ENCODE measurements at places on chromosomes 1 and 21.

DNA sequence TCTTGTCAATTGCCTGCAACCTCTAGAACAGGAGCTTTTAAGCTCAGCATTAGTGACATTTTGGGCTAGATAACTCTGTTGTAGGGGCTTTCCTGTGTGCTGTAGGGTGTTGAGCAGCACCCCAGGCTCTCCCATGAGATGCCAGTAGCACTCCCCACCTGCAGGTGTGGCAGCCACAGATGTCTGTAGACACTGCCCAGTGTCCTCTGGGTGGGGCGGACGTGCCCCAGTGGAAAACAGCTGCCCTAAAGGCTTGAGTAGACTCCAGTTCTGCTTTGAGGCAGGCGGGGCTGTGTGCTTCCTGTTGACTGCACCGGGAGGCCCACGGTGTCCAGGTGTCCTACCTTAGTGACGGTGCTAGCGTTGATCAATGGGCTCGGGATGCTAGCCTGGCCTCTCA is 16.9 kb upstream of the PWP2 start:
- no peak for DNase-seq

DNA sequence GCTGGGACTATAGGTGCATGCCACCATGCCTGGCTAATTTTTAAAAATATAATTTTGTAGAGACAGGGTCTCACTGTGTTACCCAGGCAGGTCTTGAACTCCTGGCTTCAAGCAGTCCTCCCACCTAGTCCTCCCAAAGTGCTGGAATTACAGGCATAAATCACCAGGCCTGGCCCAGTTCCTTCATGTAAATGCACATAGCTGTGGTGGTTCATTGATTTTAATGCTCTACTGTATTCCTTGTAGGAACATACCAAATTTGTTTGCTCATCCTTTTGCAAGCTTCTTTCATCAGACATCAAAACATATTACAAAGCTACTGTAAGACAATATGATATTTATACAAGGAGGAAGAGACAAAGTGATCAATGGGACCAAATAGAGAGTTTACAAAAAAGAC is 237.5 kb upstream of the ESRRG start:
- no peak for DNase-seq

DNA sequence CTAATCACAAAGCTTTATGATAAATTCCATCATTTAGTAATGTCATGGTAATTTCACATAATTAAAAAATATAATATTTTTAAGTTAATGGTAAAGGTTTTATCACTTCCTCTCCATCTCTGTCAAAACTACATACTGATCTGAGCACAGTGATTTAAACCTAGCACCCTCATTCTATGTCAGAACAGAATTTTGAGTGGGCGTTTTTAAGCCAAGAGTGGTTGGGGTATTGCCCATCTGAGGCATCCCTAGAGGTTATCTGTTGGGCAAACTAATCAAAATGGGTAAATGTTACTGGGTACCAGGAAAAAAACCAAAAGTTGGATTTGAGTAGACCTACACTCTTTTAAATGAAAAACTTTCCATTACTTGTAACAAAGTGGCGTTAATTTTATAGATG is 100.7 kb upstream of the GFI1 start:
- no peak for DNase-seq

DNA sequence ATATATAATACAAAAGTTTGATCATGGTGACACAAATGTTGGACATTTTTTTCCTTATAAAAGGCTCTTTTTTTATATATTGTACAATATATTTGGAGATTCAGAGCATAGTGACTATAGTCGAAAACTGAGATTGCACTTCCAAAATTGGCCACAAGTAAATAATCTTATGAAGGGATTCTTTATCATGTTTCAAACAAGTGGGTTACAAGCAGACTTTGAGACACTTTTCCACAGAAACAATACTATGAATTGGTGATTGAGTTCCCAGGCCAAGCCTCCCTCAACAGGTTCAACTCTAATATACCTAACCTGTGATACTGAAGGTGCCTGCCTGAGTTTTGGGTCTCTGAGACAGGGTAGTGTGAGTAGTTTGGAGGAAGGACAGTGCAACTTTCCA is 13.8 kb downstream of the LEPR start:
- DNase-seq: no peak

- no peak for DNase-seq
Measured at GRCh38 chr21:42925114-42925926, at the start of gene ERVH48-1. TSS of gene ERVH48-1 (minus strand) at chr21:42925630. CDS start at chr21:42919006, 6,624 bp downstream.

DNA sequence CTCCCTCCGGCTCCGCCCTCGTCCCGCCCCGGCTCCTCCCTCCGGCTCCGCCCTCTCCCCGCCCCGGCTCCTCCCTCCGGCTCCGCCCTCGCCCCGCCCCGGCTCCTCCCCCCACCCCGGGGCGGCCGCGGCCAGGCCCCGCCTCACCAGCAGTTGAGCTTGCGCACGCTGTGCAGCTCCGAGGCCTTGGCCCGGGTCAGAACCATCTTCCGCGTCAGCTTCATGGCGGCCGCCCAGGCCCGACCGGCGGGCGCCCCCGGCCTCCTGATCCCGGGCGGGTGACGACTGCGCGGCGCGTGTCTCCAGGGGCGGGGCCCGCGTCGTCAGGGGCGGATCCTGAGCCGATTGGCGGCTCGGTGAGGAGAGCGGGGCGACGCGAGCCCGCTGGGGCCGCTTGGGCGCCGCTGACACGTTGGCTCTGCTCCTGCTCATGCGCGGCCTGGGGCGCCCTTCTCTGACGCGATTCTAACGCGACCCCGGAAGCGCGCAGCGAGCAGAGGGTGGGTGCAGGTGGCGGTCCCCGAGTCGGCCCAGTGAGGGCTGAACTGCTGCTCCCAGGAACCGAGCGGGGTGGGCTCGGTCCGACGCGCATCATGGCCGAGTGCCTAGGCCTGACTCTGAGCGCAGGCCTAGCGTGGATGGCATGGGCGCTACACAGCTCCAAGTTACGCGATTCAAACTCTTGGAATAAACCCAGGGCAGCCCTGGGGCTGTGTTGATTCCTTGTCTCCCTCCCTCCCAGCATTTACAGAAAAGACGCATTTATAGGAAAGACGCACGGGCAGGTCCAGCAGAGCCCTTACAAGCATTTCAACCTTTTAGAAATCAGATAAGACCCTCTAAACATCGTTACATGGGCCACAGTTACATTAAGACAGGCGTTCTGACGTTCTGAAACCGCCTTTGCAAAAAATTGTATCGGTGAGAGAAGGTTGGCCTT is at the start of gene CFAP410:
Gene CFAP410, minus strand, starts transcription at position 420 of the 940 bp plus-strand sequence. Its CDS starts 196 bp downstream, at position 224.
- DNase-seq: peak; percentile 87

DNA sequence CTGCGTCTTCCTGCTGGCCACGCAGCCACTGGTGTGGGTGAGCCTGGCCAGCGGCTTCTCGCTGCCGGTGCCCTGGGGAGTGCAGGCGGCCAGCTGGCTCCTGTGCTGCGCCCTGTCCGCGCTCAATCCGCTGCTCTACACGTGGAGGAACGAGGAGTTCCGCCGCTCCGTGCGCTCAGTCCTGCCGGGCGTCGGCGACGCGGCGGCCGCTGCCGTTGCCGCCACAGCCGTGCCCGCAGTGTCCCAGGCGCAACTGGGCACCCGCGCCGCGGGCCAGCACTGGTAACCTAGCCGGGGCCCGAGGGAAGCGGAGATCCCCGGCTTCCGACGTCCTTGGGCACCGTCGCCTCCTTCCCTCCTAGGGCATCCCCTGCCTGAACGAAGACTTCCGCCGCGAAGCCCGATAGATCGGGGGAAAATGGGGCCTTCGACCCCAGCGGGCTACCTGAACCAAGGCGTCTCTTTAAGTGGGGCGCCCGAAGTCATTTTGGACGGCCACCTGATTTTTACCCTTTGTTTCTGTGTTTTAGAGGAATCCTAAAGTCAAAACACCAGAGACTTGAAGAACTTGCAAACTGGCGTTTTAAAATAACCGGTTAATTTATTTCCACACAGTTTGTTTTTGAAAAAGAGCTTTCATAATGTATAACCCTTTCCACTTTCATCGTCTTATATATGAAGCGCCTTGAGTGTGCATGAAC is 2.0 kb downstream of the GPR88 start:
- DNase-seq: no peak

DNA sequence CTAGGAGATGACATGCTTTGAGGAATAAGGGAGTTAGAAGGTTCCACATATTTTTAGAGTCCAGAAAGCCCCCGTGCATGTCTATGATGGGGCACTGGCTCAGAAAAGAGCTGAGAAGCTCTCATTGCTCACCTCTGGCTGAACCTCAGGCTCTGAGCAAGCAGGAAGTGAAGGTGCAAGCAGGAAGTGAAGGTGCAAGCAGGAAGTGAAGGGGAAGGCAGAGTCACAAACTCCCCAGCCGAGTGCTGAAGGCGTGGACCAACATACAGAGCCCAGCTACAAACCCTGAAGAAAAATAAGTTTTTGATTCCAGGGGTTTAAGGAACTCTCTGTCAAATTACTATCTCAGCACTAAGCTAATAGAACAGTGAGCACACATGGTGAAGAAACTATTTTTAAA is 7.0 kb downstream of the KRTAP10-8 start:
- no peak for DNase-seq

GRCh38 chr1:109883248-109883955 is 27.2 kb upstream of the CSF1 start:
- DNase-seq: no peak

DNA sequence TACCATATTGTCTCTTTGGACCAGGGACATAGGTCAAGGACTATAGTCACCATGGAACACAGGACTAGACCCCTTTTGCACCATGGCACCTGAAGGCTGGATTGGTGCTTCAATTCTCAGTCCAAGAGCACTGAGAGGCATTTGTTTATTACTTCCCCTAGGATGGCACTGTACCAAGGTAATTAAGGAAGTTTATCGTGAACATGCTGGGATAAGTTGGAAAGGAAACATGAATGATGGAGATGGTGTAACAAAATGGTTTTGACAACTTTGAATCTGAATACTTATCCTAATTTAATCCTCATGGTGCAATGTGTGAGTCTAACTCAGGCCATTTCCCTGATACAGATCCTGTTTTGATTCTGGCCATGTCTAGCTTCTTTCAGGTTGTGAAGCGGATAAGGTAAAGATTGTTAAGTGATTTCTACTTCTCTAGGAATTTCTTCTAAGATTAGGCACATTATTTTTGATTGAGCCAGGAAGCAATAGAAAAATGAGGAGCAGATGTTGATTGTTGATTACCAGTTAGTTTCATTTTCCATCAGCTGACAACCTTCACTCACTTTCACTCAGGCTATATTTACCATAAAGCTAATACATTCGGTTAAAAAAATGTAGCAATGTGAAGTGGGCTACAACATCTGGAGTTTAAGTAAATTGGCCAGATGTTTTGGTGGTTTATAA is 37.3 kb upstream of the SIPA1L2 start:
- no peak for DNase-seq

GRCh38 chr21:24994717-24995116 is 612.6 kb downstream of the MRPL39 start:
- no peak for DNase-seq

- DNase-seq: no peak
Measured at GRCh38 chr1:113683384-113684152, 75.7 kb downstream of the PHTF1 start.

- DNase-seq: no peak
Measured at GRCh38 chr1:84972377-84972987, 24.4 kb downstream of the MCOLN2 start.

GRCh38 chr1:169957884-169958283 is 64.2 kb upstream of the SCYL3 start:
- DNase-seq: no peak

GRCh38 chr21:37199057-37199924 is 67.8 kb downstream of the VPS26C start:
- DNase-seq: no peak

DNA sequence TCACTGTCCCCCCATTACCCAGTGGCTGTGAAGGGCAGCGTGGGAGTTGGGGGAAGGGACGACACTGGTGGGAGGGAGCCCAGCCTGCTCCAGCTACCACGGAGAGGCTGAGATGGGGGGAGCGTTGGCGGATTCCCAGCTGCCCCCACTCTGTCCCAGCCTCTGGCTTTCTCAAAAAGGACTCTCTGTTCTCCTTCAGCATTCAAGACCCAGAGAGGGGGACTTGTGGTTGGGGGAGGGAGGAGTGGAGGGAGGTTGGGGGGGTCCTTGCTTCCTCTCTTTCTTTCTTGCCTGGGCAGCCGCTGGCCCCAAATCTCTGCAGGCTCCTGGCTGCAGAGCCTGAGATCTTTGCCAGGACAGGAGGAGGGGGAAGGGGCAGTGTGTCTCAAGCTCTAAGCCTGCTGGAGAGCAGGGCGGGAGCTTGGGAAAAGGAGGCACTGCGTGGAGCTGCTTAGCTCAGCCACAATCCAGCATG is 2.2 kb downstream of the ATP1A2 start:
- no peak for DNase-seq

DNA sequence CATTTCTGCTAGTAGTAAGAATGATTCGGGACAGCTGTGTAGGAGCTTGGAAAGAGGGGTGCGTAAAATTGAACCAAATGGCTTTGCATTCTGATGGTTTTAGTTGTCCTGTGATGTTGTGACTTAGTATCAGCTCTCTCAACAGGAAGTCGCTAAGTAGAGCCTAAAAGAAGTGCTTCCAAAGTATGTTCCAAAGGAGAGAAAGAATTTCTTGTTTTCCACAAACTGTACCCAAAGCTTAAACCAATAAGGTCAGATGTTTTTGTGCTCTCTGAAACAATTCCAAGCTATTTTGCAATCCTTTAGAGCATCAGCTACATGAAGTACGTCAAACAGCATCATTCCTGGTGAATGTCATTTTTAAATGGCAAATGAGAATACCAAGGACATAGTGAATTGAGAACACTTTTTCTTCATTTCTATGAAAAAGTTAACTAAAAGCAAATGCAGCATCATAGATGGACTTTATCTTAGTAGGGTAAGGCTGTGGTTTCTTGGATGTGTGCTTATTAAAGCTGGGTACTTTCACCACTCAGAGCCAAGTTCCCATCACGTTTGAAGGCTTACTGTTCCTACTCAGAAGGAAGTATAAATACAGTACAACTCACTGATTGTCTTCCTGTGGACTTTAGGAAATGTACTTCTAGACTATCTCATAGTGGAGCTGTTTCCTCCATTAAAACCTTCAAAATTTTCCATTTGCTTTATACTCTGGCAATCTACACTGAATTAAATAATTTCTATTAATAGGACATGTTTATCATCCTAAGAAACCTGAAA is 148.6 kb downstream of the C1orf21 start:
- DNase-seq: no peak

DNA sequence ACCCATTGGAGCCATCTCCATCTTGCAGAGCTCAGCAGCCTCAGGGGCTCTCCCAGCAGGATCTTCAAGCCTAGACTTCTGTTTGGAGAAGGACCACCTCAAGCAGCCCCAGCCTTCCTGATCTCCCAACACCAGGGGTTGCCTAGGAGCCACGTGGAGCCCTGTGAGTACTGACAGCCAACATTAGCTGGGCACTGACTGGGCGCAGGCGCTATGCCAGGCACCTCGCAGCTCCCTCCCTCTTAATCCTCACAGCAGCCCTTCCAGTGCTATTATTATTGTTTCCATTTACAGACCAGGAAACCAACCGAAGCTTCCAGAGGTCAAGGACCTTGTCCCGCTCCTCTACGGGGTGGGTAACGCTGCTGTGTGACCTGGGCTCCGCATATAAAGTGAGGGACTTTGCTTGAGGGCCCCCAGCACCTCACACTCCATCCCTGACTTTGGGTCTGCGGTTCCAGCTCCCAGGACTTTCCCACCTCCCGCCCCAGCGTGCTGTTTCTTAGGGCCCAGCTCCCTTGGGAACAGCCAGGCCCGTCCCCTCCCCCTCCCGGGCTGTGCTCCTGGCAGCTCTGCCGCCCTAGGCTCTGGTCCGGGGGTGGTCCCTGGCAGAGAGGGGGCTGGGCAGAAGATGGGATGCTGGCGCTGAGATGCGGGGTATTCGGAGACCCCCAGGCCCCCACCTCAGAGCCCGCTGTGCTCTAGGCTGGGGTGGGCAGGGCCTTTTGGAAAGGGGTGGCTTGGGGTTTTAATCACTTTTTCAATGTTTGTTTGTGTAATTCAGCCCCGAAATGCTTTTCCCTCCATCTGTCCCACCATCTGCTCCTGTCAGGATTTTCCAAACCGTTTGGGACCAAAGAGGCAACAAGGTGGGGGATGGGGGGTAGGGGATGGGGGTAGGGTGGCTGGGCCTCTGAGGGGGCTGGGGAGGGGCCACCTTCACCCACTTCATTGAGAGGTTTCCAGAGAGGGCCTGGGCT is 4.1 kb upstream of the HPCA start:
- peak; percentile 86 for DNase-seq
